ENCODE measurements at places on chromosomes 1 and 21.

DNA sequence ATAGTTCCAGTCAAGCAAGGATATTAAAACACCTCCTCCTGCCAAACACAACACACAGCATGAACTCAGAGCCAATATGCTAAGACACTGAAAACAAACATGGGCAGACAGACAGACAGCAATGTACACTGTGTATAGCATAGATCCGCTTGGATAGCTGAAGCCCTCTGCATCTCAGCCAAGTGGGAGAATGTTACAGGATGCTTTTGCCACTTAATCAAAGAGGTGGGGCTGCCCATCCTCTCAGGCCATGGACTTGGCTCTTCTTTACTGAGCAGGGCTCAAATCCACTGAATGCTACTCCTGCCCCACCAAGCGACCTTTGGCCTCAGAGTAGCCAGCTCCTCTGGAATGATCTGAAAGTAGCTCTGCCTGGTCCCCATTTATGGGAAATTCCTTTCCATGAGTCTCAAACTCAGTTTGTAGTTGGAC is 64.7 kb upstream of the NGF start:
- no peak for DNase-seq

GRCh38 chr1:109263597-109264378 is 14.4 kb downstream of the CELSR2 start:
- peak; percentile 91 for DNase-seq

DNA sequence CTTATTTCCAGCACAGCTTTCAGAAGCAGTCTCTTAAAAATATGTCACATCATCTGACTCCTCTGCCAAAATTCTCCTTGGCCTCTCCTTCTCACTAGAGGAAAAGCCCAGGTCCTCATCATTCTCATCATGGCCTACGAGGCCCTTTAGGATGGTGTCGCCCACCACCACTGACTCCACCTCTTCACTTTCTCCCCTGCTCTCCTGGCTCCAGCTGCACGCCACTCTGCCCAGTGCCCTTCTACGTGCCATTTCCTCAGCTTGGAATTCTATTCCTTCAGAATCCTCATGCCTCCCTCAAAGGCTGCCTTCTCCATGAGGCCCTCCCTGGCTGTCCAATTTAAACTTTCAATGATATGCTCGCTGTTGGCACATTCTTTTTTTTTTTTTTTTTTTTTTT is 25.3 kb upstream of the BTG2 start:
- DNase-seq: no peak

- DNase-seq: no peak
Measured at GRCh38 chr1:197916500-197916983, 630 bp upstream of the LHX9 start.

- no peak for DNase-seq
Measured at GRCh38 chr1:66445492-66446181, 88.3 kb upstream of the SGIP1 start.

DNA sequence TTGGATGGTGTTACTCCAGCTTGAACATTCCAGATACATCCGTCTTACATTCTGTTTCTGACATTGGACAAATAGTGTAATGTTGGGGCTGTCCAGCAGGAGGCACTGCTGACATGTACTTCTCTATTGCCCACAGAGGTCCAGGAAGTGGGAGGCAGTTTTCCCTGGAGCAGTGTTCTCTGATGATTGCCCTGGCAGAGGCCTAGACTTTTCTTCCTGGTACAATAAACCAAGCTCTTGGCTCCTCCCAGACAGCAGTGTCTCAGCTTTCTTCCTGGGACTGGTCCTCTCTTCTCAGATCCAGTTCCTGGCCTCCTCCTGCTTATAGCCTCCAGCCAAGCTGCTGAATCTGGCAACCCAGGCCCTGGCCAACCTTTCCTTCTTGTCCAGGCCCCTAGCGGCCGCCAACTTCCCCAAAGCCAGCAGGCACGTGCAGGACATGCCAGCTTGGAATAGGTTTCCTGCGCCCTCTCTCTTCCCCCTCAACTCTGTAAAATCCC is 14.9 kb upstream of the IFNLR1 start:
- peak; percentile 91 for DNase-seq

GRCh38 chr21:34770576-34770975 is 101.8 kb downstream of the CLIC6 start:
- no peak for DNase-seq

DNA sequence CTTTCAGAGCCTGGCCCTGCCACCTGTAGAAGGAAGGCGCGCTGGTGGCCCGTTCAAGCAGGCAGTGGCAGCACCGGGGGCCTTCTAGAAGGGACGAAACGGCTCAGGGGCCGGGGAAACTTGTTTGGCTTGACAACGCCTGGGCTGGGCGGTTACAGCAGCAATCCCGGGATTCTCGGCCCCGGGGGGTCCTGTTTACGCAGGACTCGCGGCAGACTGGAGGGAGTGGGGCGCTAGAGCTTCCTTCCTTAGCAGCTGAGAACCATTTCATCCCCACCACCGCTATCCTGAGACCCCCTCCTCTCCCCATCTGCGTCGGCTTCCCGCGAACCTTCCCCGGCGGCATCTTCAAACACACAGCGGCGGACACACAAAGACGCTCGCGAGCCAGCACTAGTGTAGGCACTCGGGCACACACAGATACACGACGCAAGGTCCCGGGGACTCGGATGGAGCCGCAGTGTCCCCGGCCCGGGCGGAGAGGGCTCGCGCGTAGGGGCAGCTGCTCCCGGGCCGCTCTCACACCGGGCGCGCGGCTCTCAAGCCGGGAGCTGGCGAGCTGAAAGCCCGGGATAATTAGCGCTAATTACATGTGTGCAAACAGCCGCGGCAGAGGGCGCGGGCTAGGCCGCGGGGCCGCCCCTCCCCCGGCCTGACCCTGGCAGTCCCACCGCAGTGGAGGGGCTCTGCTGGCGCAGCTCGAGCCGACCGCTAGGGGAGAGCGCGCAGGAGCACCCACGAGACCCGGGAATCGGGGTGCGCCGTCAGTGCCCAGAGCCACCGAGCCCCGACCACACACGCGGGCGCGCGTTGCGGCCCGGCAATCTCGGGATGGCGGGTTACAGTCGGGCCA is 271.4 kb downstream of the FOXD2 start:
- peak; percentile 36 for DNase-seq

DNA sequence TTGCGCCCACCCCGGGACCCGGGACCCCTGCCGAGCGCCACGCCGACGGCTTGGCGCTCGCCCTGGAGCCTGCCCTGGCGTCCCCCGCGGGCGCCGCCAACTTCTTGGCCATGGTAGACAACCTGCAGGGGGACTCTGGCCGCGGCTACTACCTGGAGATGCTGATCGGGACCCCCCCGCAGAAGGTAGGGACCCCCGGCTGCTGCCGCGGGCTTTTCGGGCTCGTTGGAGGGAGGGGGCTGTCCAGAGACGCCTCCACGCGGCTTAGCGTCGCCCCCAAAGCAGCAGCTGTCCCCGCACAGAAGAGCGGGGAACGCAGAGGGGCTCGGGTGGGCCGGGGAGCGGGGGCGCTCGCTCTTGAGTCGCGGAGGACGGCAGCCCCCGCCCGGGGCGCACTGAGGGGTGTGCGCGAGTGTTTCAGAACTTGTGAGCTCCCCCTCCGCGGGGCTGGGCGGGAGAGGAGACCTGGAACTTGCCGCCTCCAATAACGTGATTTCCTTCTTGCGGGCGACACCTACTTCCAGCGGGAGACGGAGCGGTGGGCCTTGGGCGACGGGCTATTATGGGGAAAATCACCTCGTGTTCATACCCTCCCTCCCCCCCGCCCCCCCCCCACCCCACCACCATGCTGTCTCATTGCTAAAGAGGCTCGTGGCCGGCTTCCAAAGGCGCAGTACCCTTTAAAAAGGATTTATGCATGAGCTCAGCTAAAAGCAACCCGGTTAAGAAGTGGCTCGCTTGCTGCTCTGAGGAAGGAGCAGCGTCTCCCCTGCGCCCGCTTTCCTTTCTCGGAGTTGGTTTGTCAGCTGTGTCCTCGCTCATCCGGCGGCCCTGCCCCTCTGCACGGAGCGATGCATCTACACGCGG is 664 bp downstream of the BACE2 start:
- peak; percentile 38 for DNase-seq

DNA sequence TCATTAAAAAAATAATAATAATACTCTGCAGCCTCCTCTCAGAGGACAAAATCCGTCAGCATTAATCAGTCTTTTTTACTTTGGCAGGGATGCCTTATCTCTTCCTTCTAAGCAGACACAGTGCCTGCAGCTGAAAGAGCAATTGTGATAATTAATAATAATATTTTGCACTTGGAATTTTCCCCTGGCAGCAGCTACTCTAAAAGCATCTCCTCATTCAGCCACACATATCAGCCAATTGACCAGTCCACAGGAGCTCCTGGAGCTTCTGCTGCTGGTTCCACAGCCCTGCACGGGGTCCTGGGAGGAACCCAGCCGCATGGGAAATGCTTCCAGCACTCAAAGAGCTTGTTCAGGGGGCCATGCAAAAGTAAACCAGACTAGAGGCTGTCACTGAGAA is 31.0 kb upstream of the VWA5B1 start:
- DNase-seq: no peak

DNA sequence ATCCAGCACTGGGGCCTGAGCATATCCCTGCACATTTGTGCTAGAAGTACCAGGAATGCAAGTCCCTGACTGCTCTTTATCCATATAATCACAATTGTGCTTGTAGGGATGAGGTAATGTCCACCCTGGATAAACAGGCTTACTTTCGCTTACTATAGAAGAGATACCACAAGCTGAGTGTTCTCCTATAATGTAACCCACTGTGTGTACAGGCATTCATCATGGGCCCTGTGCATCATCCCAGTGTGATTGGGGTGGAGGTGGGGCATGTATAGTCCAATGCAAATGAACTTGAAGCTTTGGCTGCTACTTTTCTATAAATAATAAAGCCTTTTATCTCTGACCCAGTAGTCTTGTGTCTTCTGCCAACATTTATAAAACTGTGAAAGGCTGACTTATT is 69.3 kb downstream of the MAN1A2 start:
- DNase-seq: no peak

GRCh38 chr1:89112871-89113613 is 12.9 kb downstream of the GBP2 start:
- no peak for DNase-seq

DNA sequence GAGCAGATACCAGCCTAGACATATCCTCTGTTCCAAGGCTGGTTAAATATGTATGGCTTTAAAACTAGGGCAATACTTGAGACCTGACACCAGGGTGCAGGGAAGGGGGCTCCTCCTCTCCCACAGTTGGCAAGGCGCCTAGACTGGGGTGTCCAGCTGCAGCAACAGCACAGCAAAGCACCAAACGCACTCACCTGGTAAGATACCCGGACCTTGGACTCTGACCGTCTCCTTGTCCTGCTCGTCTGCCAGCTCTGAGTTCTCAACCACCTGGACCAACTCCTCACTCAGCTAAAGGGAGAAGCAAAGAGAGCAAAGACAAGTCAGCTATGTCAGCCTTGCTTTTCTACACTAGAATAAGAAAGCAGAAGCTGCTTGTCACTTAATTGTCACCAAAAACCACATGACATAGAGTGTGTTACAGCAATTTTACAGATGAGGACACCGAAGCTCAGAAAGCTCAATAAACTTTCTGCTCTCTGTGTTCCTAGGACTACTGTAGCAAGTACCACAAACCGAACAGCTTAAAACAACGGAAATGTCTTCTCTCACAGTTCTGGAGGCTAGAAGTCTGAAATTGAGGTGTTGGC is 4.4 kb downstream of the PACC1 start:
- DNase-seq: no peak

DNA sequence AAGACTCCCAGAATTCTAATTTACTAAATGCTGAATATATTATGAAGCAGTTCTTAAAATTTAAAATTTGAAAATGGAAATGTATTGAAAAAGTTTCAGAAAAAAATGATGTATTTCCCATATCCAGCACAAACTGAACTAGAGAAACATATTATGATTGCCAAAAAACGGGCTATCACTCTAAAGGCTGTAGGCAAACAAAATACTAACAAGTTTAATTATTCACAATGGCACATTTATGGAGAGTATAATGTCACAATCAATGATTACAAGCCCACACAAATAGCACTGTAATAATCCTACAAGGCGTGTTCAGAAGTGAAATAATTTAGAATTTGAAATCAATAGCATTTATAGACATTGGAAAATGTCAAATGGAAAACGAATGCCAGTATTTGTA is 531.3 kb downstream of the PTBP2 start:
- no peak for DNase-seq

DNA sequence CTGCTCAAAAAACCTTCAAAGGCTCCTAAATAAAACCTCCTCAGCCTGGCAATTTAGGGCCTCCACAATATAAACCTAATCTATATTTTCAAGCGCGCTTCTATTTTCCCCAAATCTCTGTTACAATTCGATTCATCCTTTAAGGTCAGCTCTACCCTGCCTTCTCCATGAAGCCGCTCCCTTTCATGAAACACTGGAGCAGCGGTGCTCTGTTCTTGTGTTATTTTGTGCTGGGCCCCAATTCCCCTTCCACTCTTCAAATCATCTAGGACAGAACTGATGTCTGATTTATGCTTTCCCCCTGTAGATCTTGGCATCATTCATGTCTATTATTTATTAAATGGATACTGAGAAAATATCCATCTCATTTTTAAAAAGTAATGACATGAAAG is 6.9 kb downstream of the ERRFI1 start:
- DNase-seq: no peak

- no peak for DNase-seq
Measured at GRCh38 chr1:38451541-38451993, 405.0 kb upstream of the POU3F1 start.

DNA sequence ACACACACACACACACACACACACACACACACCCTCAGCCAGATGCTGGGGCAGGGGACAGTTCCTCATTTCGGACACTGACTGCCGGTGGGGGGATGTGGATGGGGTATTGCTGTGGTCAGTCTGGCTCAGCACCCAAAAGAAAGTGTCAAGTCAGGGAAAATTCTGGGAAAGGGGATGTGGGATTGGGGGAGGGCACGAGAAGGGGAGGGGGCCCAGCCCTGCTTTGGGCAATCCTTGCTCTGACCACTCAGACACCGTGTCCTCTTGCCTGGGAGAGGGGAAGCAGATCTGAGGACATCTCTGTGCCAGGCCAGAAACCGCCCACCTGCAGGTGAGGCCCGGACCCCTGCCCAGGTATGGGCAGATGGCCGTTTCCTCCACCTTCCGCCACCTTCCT is at the start of gene C1QC:
C1QC (plus strand) TSS at position 253 of the 400 bp plus-strand sequence. CDS start 391 bp downstream, outside the sequence.
- no peak for DNase-seq

- DNase-seq: no peak
Measured at GRCh38 chr1:43405876-43406234, 16.2 kb downstream of the SZT2 start.

DNA sequence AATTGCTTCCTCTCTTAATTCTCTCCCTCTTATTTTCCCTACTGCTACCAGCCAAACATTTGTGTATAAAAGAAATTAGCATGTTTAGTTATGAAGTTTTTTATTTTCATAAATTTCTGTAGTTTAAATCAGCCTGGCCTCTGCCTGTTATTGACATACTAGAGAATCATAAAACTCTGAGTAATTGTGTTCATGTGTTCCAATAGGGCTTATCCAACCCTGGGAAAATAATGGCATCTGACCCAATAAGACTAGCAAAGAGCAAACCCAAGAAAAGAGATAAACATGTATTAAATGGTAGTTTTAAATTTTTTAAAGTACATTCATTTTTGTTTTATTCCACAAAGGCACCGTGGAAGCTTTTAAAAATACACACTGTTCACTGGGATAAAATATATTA is 404.3 kb downstream of the HLX start:
- DNase-seq: no peak
